Activated CD4-positive, alpha-beta memory T cell treated with anti-CD3 and anti-CD28 coated beads, Interleukin-2, amount 10 ng/mL, durations not matched to agents 7 days and 5 days (primary cell): ENCODE measurements at places on chromosomes 11 and 22.

- peak; percentile 43 for DNase-seq
Measured at GRCh38 chr22:19874307-19875060, 19.8 kb upstream of the GNB1L start.

GRCh38 chr11:115471367-115471766 is 32.8 kb downstream of the CADM1 start:
- DNase-seq, result no peak

GRCh38 chr22:30005213-30005857 is 74.9 kb upstream of the HORMAD2 start:
- peak; percentile 68 for DNase-seq

GRCh38 chr11:122656073-122656630 is 630 bp downstream of the UBASH3B start:
- DNase-seq, result peak; percentile 46

- no peak for DNase-seq
Measured at GRCh38 chr11:130051082-130051481, 18.6 kb upstream of the APLP2 start.

GRCh38 chr11:87368151-87368550 is 330.4 kb downstream of the TMEM135 start:
- no peak for DNase-seq

DNA sequence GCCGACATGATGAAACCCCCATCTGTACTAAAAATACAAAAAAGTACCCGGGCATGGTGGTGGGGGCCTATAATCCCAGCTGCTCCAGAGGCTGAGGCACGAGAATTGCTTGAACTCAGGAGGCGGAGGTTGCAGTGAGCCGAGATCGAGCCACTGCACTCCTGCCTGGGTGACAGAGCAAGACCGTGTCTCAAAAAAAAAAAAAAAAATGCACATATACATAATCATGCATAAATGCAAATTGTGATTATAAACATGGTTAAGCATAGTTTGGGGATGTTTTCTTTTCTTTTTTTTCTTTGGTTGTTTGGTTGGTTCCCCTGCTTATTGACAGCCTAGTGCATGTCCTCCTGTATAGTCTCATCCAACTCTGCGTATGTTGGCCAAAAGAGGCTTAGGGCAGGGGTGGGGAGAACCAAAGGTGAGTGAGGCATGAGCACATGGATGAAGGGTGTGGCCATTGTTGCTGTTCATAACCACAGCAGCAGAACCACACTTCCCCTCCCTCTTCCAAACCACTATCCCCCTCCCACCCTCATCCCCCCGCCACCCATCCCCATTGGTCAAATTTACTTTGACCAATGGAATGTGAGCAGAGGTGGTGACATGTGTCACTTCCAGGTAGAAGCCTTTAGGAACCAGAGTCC is 6.9 kb upstream of the VPS37C start:
- no peak for DNase-seq

DNA sequence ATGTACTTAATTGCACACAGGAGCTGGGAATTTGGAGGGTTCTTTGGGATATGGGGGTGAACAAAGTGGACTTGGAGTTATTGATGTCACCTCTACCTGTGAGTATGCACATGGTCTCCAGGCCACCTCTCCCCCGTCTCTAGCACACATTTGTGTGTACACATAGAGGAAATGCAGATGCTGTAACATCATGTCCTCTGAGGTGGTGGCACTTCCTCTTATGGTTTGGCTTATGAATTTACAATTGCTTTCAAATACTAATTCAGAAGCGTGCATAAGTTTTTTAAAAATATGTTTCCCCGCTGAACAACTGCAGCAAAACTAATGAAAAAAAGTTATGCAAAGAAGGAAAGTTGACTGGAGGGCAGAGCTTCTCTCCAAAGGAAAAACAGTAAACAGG is 152.0 kb upstream of the TENM4 start:
- DNase-seq, result no peak

DNA sequence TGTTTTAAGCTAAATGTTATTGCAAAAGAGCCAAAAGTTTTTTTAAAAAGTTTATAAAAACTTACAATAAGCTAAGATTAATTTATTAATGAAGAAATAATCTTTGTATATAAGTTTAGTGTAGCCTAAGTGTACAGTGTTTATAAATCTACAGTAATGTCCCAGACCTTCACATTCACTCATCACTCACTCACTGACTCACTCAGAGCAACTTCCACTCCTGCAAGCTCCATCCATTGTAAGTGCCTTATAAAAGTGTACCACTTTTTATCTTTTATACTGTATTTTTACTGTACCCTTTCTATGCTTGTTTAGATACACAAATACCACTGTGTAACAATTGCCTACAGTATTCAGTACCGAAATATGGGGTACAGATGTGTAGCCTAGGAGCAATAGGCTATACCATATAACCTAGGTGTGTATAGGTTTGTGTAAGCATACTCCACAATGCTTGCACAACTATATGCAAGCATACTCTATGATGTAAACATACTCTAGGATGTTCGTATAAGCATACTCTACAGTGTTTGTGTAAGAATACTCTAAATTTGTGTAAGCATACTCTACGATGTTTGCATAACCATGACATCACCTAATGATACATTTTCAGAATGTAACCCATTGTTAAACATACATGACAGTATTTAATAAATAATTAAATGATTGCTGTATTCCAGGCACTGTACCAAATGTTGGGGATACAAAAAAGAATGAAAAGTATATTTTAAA is 953.0 kb downstream of the KCNA4 start:
- no peak for DNase-seq

DNA sequence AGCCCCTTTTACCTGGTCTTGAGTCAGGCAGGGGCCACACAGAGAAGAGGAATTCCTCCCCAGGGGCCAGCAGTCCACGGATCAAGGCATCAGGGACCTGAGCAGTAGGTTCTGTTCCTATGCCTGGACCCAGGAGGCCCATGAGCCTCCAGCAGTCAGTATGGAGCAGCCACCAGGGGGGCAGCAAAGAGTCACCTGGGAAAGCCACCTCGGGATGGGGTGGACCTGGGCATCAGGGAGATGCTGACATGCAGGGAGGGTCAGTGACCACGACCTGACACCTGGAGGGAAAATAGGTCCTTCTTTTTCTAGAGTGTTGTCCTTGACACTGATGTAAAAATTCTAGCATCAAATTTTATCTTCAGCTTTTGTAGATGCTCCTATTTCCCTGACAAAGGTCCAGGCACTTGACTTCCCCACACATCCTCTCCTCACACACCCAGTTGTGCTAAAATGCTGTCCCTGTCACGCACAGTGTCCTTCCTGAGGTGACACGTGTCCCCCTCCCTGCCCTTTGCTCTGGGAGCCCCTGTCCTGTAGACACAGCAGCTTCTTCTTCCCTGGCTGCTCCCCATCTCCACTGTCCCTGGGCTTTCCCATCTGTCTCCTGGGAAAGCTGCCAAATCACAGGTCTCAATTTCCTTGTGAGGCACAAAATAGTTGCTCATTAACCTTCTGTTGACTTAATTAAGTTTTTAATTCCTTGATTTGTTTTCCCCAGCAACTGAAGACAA is 70.0 kb upstream of the IGLL5 start:
- no peak for DNase-seq

GRCh38 chr22:44224166-44224565 is 43.4 kb downstream of the PARVG start:
- DNase-seq, result no peak

GRCh38 chr11:62489204-62489603 is 57.4 kb downstream of the AHNAK start:
- no peak for DNase-seq

DNA sequence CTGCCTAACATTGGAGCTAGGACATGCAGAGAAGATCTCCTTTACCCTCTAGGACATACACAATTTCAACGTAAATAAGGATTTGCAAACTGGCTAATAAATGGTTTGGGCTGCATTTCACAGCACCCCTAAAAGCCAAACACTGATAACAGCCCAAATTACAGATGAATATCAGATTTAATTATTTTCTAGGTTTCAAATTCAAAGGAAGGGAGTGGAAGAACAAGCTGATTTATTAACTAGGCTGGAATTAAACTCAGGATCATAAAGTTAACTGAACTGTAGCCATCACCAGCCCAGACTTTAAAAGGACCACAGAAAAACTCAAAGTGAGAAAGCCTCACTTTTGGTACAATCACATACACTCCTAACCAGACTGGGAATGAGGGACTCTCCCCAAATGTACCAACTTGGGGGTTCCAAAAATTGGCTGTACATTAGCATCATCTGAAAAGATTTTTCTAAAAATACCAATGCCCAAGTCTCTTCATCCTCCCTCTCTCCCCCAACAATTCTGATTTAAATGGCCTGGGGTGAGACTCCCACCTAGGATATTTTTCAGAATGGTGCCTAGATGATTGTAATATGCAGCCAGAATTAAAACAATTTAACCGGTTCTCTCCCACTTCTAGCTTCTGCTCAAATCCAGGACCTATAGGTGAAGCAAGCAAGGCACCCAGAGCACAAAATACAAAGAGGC is 43.5 kb downstream of the SYTL2 start:
- DNase-seq, result no peak

- DNase-seq, result no peak
Measured at GRCh38 chr11:70278994-70279393, 8.5 kb downstream of the PPFIA1 start.

DNA sequence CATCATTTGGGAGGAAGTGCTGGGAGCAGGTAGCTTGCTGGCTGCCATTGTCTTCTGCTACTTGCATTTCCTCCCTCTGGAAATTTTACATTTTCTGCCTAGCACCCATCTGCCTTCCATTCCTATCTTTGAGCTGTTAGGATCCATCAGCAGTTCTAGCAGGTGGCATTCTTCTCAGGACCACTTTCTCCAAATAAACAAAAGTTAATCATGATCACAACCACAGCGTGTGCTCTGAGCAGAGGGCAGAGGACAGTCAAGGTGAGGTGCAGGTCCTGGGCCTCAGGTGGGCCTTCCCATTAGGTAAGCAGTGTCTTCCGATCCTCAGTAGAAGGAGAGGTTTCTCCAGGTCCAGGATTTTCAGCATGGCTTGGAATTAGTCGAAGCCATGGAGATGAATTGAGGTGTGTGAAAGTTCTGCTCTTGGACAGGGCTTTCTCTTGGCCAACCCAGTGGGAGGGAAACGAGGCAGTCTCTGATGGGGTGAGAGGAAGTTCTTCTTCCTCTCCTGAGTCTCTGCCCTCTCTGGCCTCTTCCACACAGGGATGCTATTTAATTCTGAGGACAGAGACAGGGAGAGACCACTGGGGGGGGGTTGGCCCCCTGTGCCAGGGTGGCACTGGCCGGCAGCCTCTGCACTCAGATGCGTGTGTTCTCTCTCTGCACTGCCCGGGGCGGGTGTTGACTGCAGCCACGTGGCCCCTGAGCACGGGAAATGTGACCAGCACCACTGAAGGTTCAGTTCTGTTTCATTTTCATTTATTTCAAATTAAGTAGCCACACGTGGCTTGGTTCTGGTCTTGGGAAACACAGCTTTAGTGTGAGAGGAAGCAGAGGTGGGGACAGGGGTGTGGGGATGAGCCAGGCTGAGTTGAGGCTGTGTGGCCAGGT is 170.8 kb downstream of the TBC1D22A start:
- no peak for DNase-seq

DNA sequence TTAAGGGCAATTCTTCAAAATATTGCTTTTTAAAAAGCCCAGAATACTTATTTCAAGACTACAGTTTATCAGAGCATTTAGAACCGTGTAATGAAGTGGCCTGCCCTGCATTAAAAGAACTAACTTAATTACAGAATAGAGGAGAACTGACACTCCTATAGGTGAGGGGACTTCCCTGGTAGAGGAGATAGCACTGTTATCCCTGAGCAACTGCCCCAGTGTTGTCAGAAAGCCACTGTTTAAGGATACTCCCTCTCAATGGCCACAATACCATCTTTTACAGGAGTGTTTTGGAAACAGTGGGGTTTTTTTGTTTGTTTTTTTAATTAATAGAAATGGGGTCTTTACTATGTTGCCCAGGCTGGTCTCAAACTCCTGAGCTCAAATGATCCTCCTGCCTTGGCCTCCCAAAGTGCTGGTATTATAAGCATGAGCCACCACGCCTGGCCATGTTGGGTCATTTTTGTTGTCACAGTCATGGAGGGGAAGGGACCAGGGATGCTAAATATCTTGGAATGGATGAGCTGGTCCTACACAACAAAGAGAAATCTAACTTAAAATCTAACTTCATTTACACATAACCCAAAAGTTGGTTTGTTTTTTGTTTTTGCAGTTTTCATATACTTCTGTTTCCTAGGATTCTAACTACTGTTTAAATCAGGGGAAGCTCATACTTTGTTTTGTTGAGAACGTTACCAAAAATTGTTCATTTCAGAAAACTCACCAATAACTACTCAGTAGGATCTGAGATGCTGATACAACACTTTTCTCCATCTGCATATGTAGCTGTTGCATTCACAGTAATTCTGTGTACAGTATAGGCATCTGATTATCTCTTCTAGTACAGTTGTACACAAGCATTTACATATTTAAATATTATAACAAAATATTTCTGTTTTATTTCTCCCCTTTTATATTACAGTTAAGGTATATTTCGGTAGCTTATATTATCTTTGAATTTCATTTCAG is 8.1 kb downstream of the RPL27A start:
- no peak for DNase-seq

DNA sequence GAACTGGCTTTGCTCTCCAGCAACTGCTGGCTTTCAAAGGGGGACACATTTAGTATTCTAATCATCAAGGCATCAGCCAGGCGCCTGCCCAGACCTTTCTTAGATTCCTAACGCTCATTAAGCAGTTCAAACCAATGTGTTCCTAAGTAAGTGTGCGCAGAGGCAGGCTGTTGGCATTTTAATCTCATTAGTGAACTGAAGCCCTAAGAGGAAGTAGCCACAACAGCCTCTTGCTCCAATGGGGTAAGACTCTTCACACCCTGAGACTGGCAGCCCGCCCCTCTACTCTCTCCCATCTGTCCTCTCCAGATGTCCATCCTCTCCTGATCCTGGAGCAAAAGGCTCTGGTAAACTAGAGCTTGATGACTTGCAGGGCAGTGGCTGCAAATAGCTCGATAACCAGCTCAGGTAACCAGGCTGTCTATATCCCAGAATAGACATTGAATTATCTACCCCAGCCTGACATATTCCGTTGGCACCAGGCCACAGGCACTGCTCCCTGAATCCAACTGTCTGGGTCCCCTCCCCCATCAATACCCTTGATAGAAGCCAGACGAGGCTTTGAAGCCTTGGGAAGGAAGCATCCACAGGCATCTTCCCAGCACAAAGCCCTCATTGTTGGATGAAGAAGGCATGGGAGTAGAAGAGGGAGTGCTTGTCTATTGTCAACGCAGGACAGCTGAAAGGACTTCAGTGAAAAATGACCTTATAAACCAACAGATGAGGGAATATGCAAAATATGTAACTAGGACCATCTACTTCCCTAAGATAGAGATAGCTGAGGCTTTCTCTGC is 321.1 kb downstream of the TENM4 start:
- no peak for DNase-seq

GRCh38 chr11:79397252-79397651 is 43.6 kb downstream of the TENM4 start:
- DNase-seq, result no peak

- no peak for DNase-seq
Measured at GRCh38 chr11:126332221-126332711, 23.2 kb upstream of the ST3GAL4 start.
